ENCODE measurements at places on chromosomes 5 and 9.

DNA sequence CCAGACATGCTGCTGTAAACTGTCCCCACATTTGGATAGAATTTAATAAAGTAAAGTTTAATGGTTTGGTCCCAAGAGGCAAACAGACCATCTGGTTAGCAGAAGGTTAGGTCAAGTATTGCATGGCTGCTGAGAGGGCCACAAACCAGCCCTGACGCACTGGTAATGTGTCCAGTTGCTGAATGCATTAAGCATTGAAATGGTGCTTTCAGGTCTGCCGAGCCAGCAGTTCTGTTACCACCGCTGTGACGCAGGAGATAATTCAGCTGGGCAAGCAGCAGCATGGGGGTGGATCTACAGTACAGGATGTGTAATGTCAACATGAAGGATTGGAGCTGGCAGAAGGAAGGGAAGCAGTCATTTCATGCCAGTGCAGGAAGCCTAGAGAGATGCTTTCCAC lies 16.0 kb downstream of the ZNF462 start:
- DNase-seq, result peak; percentile 96

- no peak for DNase-seq
Measured at GRCh38 chr5:93411716-93412115, 169.3 kb downstream of the NR2F1-AS1 start.

- DNase-seq, result no peak
Measured at GRCh38 chr9:98615633-98616032, 93.1 kb downstream of the GABBR2 start.

GRCh38 chr5:17127743-17128231 lies 89.6 kb upstream of the BASP1 start:
- peak; percentile 80 for DNase-seq

DNA sequence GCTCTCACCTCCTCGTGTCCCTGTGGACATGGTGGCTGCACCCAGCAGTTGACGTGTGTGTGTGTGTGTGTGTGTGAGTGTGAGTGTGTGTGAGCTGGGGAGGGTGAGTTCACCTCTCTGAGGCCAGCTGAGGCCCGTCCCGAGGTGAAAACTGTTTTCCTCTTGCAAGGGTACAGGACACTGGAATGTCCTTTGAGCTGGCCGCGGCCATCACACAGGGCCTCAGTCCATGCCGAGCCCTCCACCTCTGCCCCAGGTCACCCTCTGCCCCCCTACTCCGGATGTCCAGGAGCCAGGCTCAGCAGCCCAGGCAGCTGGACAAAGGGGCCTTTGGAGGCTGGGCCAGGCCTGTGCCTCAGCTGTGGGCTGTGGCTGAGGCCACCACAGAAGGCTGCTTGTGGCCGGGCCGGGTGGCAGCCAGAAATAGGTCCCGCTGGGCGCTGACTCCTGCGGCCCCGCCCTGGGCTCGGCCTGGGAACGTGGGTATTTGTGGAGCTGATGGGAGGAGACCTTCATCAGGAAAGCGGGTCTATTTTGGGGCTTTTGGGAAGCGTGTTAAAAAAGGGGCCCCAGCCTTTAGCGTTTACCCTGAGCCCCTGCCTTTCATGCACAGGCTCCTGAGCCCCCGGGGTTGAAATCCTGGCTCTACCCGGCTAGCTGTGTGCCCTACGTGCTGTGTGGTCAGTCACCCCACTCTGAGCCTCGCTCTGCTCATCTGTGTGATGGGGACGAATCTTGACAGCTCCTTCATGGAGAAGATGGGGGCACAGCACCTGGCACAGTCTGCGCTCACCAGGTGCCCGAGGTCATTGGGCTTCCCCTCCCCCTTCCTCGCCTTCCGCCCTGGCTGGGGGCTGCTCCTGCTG lies 75.1 kb upstream of the IER5L start:
- no peak for DNase-seq

DNA sequence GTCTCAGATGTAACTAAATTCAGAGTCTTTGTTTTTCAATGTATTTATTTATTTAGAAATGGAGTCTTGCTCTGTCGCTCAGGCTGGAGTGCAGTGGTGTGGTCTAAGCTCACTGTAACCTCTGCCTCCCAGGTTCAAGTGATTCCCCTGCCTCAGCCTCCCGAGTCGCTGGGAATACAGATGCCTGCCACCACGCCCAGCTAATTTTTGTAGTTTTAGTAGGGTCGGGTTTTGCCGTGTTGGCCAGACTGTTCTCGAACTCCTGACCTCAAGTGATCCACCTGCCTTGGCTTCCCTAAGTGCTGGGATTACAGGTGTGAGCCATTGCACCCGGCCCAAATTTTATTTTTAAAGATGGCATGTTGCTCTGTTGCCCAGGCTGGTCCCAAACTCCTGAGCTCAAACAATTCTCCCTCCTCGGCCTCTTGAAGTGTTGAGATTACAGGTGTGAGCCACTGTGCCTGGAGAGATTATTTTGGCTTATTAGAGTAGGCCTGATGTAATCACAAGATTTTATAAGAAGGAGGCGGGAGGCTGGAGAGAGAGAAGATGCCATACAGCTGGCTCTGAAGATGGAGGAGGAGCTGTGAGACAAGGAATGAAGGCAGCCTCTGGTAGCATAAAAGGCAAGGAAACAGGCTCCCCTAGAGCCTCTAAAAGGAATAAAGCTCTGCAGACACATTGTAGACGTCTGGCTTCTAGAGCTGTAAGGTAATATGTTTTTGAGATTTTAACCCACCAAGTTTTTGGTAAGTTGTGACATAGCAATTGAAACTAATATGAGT lies 12.9 kb upstream of the KLF9 start:
- peak; percentile 63 for DNase-seq

DNA sequence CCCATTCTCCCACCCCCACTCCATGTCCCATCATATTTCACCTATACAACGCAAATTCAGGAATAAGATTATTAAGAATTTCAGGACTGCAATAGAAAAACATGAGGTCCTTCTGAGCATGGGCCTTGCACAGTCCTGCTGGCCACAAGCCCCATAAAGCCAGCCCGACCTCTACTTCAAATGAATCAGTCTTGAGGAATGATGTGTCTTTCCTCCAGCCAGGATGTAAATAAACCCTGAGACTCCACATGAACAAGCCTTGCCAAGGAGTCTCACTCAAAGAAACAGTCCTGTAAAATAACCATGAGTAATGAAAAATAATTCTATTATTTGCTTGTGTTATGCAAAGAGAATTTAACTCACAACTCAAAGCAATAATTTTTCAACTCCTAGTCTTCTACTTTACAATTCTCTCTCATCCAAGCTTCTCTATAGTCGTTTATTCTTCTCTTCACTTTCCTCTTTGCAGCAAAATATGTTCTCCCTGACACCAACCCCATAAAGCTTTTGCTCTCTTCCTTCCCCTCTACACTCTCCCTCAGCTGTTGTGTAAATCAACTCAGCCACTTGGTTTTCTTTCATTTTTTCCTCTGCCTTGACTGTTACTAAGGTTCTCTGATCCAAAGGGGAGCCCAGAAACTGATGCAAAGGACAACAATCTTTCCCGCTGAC lies 140.1 kb upstream of the MOCS2 start:
- peak; percentile 90 for DNase-seq

GRCh38 chr5:151315998-151316597 lies 12.5 kb upstream of the SLC36A3 start:
- peak; percentile 84 for DNase-seq

All from fibroblast of pulmonary artery (primary cell).